H1 (cell line): ENCODE measurements at places on chromosomes 12 and 14. TPM values are rescaled to one million over a fixed set of nuclear protein-coding genes. Genes with fewer than 3 reads are reported as not detected.

The MORN3 gene
- polyA plus RNA-seq, result 0.22 and 0.39 TPM in 2 replicates

The TMEM229B gene
- 0.85 and 1.7 TPM in 2 replicates for polyA plus RNA-seq

The SERPINA3 gene
- polyA plus RNA-seq, result not detected in 2 replicates

GRCh38 chr12:122858171-122858570 lies 22.9 kb downstream of the HIP1R start:
- no peak for DNase-seq

- DNase-seq, result no peak
Observed at GRCh38 chr14:101365329-101366158, 195.8 kb upstream of the DIO3 start.

DNA sequence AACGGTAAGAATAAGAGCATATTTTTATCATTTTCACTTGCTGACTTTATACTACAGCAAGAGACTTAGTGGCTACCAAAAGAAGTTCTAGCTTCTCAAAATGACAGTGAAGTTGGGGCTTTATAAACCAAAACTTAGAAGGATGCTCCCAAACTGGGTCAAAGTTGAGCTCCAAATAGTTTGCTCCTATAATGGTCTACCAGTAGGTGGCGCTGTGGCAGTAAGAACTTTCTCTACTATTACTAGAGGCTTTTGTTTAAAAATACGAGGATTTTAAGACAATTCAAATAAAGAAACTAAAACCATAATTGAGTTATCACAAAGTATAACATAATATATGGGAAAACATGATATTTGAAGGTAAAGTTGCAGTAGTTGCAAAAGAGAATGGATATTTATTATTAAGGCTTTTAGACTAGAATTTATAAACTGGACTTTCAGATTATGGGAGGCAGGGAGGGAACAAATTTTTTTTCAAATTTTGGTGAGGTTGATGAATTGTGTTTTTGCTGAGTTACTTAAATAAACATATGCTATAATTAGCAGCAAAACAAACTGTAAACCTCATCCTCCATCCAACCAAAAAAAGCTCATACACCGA lies 75.0 kb downstream of the TGFB3 start:
- no peak for DNase-seq

- DNase-seq, result no peak
Observed at GRCh38 chr14:74765721-74766120, 2.6 kb downstream of the YLPM1 start.

DNA sequence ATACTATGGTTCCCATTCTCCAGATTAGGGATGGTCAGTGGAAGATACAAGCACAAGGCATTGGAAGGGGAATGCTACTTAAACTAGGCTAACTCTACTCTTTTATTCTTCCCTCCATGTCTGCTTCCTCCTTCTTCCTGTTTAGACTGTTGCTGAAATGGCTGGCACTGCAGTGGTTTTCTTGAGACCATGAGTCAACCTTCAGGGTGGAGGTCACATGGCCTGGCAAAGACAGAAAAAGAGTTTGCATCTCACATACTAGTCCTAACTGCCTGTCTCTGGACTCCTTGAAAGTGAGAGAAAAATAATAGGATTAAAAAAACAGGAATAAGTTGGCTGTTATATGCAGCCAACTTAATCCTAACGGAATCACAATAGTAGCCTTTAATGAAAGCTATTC lies 37.0 kb downstream of the ALDH1L2 start:
- no peak for DNase-seq

GRCh38 chr12:56721216-56721615 lies 3.9 kb downstream of the NACA start:
- no peak for DNase-seq

GRCh38 chr14:90693413-90693812 lies 122.8 kb downstream of the TTC7B start:
- no peak for DNase-seq

GRCh38 chr12:44098786-44099185 lies 262.9 kb downstream of the TMEM117 start:
- no peak for DNase-seq

- no peak for DNase-seq
Observed at GRCh38 chr12:40634517-40635131, 57.6 kb upstream of the CNTN1 start.

DNA sequence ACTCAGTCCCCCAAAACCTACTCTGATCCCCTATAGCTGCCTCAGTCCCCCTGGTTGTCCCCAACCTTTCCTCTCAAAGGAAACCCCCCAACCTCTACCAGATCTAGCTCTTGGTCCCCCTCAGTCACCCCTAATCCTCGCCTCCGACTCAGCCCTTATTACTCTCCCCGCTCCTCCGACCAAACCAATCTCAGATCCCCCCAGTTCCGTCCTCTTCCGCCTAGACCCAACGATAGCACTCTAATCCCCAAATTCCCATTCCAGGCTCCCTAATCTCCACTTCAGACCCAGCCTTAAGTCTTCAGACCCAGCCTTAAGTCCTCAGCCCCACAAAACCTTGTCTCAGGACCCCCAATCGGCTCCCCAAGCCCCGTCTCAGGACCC lies 612 bp downstream of the VPS37B start:
- no peak for DNase-seq
